ENCODE measurements at places on chromosomes 6 and 20.
A peak's percentile ranks its signal among the peaks of the same experiment; 100 is the strongest.

DNA sequence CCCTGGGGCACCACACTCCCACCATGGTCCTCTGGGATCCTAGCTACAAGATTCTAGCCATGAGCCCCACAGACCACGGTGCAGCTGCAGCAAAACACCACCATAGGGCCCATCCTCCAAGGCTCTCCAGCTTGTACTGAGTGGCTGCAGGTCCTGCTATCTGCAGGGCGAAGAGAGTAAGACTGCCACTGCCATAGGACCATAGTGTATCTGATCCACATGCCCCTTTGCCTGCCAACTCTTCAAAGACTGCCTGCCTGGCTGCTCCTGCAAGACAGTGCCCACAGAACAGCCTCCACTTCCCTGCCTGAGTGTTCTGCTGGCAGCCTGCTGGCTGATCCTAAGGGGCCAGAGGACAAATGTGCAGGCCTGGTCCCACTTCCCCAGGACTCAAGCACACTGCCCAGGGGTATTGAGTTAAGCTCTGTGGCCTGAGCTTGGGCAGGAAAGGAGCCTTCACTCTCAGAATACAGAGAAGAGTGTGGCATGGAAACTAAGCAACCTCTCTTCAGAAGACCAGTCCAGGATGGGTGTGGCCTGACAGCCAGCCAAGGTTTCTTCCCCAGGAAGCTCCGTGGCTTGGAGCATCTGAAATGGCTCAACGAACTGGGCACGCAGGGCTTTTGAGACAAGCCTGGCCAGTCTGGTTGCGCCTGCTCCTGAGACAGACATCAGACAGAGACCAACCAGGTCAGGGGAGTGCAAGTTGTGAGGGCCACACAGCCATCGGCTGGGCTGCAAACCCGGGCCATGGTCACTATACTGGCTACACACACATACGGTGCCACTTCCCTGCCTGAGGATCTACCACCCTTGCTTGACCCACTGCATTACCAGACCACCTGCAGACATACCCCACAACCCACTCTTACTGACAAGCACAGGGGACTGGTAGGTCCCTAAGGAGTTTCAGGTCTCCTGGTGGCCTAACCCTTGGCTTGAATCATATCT lies 54.5 kb downstream of the RNGTT start:
- no peak for DNase-seq

DNA sequence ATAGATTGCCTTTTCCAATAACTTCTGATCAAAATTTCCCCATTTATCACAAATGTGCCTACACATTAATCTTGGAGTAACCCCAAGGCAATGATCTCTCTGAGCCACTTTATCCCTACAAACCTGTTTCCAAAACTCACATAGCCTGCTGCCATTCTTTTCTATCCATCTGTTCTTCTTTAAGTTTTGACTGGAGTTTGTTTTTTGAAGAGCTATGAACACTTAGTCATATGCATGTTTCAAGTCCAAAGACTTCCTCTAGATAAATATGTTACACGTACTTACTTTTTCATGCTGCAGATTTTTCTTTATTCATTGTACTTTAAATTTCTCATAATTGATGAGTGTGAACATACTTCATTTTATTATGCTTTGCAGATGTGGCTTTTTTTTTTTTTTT lies 488.9 kb upstream of the CITED2 start:
- DNase-seq = no peak

- no peak for DNase-seq
These were observed 77.1 kb downstream of the GPR63 start for GRCh38 chr6:96760153-96760687.

DNA sequence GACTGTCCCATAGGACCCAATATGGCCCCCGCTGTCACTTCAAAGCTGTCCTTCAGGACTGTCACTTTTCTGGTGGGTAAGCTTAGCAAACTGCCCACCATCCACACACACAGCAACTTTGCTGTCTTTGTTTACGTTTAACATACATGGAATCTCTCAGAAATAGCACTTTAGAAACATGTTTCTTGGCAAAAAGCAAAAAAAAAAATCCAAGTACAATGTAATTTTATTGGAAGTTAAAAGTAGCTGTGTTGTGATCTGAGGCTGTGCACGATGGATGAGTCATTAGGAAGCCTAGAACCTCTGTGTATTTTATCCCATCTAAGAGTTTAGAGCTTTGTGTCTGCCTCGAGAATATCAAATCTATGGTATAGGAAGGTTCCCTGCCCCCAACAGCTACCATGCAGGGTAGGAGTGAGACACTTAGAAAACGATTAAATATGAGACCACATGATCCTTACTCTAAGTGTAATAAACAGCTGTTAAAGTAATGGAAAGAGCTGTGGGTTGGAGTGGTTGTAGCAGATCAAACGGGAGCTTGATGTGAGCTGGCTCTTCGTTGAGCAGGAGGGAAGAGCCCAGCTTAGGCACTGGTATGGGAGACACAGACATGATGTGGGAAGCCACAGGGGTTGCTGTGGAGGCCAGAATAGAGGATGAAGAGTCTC lies 119.5 kb downstream of the PLEKHG1 start:
- no peak for DNase-seq

DNA sequence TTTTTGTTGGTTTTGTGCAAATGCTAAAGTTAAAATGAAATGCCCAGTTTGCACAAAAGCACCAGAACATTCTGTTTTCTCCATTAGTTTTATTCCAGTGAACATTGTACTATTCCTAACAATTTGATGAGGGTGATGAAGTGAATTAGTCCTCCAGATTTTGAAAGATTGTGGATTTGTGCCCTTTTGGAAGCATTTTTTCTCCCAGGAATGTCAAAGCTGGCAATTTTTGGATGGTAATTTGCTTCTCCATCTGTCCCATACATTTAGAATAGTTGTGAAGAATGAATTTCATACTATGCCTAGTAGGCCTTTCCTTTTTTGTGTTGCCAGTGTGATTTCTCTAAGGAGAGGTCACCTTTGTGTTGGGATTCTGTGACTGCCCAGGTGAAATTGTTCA lies 797.2 kb downstream of the BCKDHB start:
- DNase-seq = no peak

DNA sequence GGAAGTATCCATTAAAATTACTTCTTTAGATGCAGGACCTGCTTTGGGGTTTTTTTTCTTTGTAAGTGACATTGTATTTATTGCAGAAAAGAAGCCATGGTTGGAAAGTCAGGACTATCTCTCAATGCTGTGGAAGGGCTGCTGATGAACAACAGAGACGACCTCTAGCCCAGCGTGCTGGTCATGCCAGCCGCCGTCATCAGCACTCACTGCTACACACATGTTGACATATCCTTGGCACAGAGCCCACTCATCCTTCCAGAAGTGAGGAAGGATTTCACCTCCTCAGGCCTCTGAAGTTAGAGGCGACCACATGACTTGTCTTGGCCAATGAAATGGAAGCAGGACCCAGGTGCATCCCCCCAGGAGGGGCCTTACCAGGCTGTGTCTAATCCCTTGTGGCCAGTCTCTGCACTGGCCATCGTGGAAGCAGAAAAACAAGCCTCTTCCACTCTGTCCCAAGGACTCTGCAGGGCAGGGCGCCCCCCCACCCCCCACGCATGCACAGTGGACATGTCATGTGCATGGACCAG lies 343.5 kb downstream of the TAF4 start:
- DNase-seq = no peak

GRCh38 chr6:130575557-130575956 lies 209.7 kb downstream of the TMEM200A start:
- no peak for DNase-seq

DNA sequence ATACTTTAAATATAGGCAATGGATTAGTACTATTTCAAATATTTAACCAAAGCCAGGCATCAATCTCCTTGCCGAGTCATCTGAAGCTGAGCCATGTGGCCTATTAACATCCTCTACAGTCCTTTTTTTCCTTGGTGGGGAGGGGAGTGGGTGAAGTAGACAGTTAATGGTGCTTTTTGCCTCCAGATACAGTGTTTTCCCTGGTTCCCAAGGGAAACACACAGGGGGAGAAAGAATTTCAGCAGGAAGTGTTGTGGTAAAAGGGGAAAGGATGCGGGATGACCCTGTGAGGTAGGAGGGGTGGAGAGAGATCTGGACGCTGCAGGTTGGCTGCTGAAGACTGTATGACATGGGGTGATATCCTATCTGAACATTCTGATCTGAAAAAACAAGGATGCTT lies 9.6 kb downstream of the CLDN20 start:
- DNase-seq = no peak

DNA sequence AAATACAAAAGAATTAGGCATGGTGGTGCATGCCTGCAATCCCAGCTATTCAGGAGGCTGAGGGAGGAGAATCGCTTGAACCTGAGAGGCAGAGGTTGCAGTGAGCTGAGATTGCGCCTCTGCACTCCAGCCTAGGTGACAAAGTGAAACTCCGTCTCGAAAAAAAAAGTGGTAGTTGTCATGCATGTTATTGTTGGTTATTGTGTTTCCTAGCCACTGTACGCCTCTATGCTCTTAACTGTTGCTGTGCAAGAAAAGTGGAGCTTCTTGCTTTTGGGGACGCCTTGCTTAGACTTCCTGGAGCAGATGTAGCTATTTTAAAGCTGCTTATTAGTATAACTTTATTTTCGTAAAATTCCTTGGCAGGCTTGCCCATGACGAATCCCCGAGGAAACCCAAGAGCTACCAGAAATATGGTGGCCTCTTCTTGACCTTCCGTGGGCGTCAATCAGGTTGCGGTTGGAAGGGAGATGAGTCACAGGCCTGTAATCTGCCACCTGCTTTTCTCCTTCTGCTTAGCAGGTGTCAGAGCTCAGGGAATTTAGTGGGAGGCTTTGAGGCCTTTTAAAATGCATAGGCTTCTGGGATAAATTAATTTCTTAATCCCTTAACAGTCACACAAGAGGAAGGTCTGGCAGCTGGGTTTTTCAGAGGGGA lies 17.3 kb downstream of the GABRR2 start:
- DNase-seq = peak; percentile 49

DNA sequence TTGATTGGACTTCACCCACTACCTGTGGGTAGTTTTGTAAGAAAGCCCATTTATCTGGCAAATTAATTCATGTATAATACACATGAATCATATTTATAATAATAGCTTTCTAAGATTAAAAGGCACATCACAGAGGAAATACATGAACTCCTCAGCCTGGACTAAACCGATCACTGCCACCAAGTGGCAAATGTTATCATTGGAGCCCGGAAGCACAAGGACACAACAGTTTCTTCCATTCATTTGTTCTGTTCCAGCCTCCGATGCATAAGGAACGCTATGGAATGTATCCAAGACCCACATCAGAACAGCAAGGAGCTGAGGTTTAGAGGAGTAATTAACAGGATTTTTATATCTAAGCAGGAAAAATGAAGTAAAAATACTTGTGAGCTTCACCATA lies 13.9 kb upstream of the IPCEF1 start:
- no peak for DNase-seq

DNA sequence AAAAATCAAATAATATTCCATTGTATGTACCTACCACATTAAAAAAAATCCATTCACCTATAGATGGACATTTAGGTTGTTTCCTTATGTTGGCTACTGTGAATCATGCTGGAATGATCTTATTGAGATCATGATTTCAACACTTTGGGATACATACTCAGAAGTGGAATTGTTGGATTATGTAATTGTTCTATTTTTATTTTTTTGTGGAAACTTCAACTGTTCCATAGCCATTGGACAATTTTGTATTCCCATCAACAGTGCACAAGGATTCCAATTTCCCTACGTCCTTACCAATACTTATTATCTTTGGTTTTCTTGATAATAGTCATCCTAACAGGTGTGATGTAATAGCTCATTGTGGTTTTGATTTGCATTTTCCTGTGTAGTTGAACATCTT lies 834.0 kb downstream of the MAFB start:
- DNase-seq = no peak

GRCh38 chr6:45416700-45417099 lies 39.0 kb upstream of the SUPT3H start:
- no peak for DNase-seq

GRCh38 chr6:132234356-132234755 lies 166.9 kb downstream of the MOXD1 start:
- no peak for DNase-seq

DNA sequence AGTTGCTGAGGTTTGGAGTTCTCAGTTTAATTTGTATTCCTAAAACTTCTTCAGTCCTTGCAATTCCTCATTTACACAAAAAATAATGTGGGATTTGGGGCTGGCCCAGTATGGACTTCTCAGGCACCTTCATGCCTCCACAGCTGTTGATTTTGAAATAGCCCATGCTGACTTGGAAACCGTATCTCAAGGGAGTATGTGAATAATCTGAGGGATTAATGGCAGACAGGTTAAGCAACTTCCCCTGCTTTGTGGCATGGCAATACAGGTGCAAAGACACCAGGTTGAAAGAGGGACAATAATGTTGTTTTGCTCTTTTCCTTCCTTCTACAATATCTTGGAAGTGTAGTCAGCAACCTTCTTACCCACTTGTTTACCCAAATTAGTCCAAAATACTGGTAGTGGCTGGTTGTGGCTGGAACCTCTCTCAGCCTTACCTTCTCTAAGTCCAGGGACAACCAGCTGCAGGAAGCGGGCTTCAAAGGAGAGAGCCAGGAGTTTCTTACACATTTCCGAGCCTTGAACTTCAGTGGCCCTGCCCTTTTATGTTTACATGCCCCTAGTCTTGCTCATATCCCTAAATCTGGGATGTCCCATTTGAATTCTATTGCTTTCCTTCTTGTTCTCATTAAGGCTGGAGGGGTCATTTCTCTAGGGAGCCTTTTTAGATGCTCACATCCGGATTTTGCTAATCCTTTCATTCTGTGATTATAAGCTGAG lies 44.1 kb upstream of the ADGRF1 start:
- no peak for DNase-seq

DNA sequence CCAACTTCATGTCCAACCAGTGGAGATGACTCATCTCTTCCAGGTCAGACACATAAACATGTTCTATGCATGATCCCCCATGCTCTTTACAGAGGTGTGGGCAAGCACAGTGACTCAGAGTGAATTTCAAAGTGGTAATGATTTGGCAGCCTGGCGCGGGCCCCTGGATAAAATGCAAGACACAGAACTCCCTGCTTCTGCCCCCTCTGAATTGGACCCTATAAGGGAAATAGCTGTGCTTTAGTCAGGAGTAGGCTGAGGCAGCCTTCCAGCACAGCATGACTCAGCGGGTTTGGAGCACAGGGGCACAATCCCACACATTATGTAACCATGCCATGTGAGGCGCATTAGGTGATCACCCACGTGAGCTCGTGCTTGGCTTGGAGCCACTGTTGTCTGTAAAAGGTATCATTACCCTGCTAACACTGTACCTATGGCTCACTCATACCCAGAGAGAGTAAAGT lies 127.4 kb downstream of the C6orf118 start:
- no peak for DNase-seq

- no peak for DNase-seq
These were observed 53.4 kb downstream of the AKAP12 start for GRCh38 chr6:151292974-151293687.

DNA sequence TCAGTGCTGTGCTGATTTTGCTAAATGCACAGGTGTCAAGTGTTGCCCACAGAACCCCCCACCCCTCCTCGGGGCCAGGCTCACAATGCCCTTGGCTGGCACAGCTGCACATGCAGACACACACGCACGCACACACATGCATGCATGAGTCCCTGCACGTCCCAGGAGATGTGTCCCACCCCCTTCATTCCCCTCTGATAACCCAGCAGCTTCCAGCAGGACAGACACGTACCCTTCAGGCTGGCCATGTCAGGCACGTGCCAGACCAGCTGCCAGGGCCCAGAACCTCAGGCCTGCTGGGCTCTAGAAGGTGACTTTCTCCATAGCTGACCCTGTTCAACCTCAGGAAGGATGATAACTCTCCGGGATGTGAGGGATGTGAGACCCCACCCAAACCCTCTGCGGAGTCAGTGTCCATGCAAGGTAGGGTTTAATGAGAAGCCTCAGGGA lies 44.4 kb downstream of the MRPL14 start:
- no peak for DNase-seq
